Osteocyte (in vitro differentiated cells): ENCODE measurements at places on chromosomes 13 and 19.

- peaks cover 5% of the 10 kb centered on the region for H3K36me3 ChIP-seq
- H3K4me1 ChIP-seq = no peaks in the 10 kb centered on the region
- no peaks in the 10 kb centered on the region for H3K27me3 ChIP-seq
- no peak for DNase-seq
Observed at GRCh38 chr19:36089847-36090246, 21.1 kb upstream of the OVOL3 start.

GRCh38 chr13:26895081-26895807, 134.7 kb upstream of the GPR12 start:
- H3K4me3 ChIP-seq = no peak overlapping the region
- DNase-seq = no peak
- peaks cover 8% of the 10 kb centered on the region for H3K27me3 ChIP-seq
- no peaks in the 10 kb centered on the region for H3K4me1 ChIP-seq

- no peak overlapping the region for H3K4me3 ChIP-seq
- H3K27ac ChIP-seq = no peak overlapping the region
- DNase-seq = no peak
- H3K36me3 ChIP-seq = no peaks in the 10 kb centered on the region
Observed at GRCh38 chr13:91381371-91381770, 17.1 kb upstream of the GPC5 start.

- H3K27ac ChIP-seq = no peak overlapping the region
- peaks cover 9% of the 10 kb centered on the region for H3K36me3 ChIP-seq
- H3K27me3 ChIP-seq = no peaks in the 10 kb centered on the region
- H3K4me3 ChIP-seq = no peak overlapping the region
Observed at GRCh38 chr19:10646456-10647159, 7.5 kb upstream of the ILF3 start.

DNA sequence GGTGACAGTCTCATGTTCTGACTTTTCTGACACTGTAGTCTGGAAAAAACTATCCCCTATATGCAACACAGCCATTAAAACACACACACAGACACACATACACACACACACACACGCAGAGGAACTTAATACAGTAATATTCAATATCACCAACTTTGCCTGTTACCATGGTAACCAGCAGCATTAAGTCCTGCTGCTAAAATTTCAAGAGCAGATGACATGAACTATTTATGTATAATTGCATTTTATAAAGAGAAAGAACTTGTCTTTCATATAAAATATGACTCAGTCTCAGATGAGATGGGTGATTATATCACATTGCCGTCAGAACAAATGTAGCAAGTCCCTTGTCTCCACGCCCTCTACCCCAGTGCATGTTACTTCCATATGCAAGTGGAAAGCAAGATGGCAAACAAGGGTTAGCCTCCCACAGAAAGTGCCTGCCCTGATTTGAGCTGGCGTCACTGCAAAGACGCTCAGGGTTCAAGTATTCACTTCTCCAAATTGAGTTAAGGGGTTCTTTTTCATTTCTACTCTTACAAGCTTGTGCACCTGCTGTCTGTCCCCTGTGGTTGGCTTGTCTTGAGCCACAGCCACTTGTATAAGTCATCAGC, 576.8 kb downstream of the UQCRFS1 start:
- DNase-seq = no peak
- H3K4me1 ChIP-seq = no peaks in the 10 kb centered on the region
- no peak overlapping the region for H3K4me3 ChIP-seq
- H3K27ac ChIP-seq = no peak overlapping the region
- H3K36me3 ChIP-seq = no peaks in the 10 kb centered on the region

GRCh38 chr19:50922317-50922853, 11.2 kb upstream of the KLK4 start:
- no peak overlapping the region for H3K27ac ChIP-seq
- no peaks in the 10 kb centered on the region for H3K36me3 ChIP-seq
- H3K4me3 ChIP-seq = no peak overlapping the region
- peaks cover 9% of the 10 kb centered on the region for H3K27me3 ChIP-seq
- no peaks in the 10 kb centered on the region for H3K4me1 ChIP-seq

DNA sequence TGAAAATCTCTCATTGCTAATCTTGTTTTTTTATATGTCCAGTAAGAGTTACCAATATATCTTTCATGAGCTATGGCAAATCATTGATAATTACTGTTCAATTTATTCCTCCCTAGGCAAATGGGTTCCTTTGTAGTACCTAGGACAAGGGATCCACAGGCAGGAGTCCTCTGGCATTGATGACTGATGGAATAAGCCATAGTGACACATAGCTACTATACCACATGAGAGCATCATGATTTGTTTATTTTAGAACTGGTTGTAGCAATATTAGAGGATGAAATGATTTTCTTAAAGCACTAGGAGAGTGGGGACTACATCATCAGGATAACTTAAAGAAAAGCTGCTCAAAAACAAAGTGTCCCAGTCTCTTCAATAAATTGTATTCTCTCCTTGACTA, 21.7 kb upstream of the MAB21L1 start:
- peaks cover 9% of the 10 kb centered on the region for H3K36me3 ChIP-seq
- no peak overlapping the region for H3K27ac ChIP-seq
- no peaks in the 10 kb centered on the region for H3K27me3 ChIP-seq
